OCI-M1 (cell line): ENCODE measurements at places on chromosomes 5 and 9.
A peak's percentile ranks its signal among the peaks of the same experiment; 100 is the strongest.

DNA sequence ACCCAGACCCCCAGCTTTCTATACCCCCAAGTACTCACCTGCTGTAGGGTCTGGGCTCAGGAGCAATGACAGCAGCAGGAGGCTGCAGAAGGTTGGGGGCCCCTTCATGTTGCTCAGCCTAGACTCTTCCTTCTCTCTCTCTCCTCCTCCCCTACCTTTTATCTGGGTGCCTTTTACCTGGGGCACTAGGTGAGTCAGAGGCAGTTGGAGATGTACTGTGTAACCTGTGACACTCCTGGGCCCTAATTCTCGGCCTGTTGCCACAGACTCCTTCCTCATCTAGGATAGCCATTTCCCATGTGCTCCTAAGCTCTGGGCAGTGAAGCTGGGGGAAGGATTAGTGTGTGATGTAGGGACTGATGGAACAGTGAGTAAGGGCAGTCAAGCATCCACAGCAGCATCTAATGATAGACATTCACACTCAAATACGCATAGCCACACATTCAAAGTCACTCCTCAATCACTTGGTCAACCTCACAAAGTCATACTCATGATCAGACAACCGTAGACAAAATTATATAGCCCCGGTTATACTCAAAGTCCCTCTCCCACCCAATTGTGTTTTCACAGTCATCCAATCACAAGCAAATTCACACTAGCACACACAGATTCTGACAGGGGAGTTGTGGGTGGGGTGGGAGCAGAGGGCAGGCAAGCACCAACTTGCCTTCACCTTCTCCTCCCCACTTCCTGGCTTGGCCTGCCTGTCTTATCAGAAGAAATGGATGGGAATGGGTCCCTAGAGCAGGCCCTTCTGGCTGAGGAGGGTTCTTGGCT lies at the start of gene CCL27:
Gene CCL27 (minus strand): TSS at position 132 of the 777 bp plus-strand sequence. CDS start 24 bp downstream, at position 108.
- no peak for DNase-seq

DNA sequence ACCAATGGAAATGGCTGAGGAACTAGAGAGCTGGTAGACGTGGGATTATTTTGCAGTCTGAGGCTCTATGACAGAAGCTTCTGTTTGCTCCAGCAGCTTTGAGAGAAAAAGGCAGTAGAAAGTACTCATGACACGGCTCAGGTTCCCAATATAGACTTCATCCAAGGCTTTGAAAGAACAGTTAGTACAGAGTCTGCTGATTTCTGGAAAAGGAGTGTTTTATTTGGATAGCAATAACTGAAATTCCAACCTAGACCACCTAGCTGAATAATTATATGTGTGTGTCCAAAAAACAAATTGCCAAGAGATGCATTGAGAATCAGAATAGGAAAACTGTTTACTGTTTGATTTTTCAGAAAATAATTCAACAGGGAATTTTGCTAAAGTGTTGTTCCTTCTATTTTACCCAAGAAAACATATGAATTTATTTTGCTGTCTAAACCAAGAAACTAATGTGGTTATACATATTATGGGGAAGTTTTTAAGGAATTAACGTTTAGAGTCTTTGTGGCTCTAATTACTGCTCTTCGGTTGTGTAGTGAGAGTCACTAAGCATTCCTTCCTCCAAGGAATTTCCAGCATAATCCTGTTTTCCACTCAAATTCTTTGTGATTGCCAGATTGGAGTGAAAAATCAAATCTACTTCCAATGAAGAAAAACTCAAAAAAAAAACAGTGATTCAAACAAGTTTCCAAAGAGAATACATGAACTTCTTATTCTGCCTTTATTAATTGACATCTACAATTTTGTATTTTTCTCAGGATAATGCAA lies 18.1 kb upstream of the MTX3 start:
- no peak for DNase-seq

DNA sequence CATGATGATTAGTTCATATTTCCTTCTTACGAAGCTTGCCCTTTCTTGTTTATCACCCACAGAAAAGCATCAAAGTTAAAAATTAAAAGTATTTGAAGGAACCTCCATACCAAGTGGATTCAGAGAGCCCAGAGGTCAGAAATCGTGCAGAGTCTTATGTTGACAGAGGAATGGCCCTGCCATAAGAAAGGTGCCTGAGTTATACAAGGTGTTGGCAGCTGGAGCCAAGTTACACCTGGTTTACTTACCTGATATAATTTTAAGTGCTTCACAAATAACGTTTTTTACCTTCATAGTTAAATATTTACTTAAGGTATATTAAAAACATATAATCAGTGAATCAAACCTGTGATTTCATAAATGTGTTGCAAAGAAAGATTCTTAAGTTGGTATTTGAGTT lies 42.3 kb upstream of the DHFR start:
- no peak for DNase-seq

GRCh38 chr5:61366497-61367240 lies 34.6 kb downstream of the ZSWIM6 start:
- DNase-seq, result no peak

- DNase-seq, result peak; percentile 94
Measured at GRCh38 chr5:163915481-163915961, 410.1 kb downstream of the MAT2B start.

DNA sequence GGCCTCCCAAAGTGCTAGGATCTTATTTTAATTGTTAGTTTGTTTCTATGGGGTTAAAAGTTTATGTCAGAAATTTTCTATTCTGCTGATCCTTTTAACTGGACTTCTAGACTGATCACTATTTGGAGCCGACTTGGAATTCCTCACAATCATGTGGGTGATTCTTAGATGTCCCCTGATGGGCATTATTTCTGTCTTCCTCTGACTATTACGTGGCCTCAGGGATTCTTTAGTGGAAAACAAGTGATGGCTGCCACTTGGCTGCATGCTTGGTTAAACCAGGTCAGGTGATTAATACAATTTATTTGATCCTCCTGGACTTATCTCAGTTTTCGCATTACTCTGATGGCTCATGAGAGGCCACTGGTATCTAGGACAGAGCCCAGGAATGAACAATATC lies 32.2 kb upstream of the OR2S2 start:
- no peak for DNase-seq

GRCh38 chr9:131982671-131983239 lies 96.9 kb downstream of the MED27 start:
- DNase-seq, result no peak

DNA sequence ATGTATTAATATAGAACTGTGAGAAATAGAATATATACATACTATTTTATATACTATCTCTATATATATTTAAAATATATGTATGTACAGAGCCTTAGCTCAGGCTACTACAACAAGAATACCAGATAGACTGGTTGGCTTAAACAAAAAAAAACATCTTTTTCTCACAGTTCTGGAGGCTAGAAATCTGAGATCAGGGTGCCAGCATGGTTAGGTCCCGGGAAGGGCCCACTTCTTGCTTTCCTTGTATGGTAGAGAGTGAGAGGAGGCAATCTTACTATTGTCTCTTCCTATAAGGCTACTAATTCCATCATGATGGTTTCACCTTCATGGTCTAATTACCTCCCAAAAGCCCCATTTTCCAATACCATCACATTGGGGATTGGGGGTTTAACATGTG lies 613.0 kb downstream of the ZNF608 start:
- DNase-seq, result no peak

GRCh38 chr9:128416014-128416413 lies 4.6 kb upstream of the CERCAM start:
- no peak for DNase-seq

DNA sequence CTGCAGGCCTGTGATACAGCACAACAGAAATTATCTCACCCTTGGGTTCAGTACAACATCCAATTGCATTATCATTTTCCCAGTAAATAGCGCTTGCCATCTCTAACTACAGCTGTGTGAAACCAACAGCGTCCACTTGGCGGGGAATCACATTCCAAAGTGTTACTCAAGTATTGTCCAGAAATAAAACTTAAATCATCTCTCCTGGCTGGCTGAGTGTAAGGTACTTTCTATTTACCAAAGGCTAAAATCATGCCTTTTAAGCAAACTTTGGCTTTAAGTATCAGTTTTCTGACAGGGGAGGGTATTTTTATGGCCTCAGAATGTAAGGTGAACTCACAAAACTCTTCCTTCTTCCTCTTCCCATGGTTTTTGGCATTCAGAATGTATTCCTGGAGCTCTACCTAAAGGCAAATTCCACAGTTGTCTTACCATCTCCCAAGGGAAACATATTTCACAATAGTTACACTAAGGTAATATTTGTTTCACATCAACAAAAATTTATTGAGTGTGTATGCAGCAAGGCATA lies 205.6 kb upstream of the MPDZ start:
- no peak for DNase-seq

DNA sequence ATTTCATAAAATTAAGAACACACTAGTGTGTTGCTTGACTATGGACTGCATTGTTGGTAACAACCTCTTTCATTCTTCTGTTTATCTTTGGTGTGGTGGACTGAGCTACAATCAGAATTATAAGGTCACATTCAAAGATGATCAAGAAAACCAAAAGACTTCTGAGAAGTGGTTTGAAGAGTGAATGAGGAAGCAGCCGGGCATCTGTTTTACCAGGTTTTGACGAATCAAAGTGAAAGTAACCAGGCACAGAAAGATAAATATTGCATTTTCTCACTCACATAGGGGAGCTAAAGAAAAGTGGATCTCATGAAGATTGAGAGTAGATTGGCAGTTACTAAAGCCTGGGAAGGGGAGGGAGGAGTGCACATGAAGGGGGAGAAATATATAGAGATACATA lies 589.1 kb downstream of the ZNF608 start:
- DNase-seq, result peak; percentile 39

DNA sequence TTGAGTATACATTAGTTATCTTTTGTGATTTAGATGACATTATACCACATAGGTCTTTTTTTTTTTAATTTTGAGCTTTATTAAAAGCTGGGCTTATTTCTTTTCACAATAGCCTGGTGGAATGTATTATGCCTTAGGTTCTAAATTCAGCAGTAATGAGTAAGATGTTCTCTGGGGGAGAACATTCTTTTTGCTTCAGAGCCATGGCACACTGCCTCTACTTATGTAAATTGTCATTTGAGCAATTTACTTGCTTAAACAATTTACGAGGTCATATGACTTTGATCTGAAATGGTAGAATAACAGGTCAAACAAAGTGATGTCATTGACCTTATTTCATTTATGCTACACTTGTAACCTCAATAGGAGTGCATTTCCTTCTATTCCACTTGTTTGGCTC lies 154.2 kb downstream of the FOCAD start:
- DNase-seq, result no peak

GRCh38 chr9:2319421-2319820 lies 302.2 kb upstream of the VLDLR start:
- DNase-seq, result no peak

DNA sequence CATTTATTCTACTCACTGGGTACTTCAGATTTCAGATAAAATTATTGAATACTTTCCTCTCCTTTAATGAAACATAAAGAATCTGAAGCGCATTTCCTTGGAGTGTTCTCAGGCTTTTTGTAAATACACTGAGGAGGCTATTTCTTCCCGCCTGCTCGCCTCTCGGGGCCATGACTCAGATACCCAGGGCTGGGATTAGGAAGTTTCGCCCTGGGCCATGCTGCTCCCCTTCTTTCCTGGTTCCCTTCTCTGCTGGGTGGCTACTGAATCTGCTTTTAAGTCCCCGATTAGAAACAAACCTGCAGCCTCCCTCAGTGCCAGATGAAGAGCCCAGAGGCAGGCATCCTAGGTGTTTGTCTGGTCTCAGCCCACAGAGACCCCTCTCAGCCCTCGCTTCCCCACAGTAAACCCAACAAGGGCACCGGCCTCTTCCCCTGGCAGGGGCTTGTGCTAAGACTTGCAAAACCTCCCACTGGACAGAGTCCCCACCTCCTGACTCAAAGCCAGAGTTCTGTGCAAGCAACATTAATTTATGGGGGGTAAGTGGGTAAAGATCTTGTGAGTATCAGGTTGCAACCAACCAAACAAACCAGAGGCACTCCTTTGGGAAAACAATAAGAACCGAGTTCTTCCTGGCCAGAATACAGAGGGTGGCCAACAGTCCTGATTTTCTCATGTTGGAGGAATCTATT lies 30.7 kb upstream of the IRX1 start:
- DNase-seq, result no peak

DNA sequence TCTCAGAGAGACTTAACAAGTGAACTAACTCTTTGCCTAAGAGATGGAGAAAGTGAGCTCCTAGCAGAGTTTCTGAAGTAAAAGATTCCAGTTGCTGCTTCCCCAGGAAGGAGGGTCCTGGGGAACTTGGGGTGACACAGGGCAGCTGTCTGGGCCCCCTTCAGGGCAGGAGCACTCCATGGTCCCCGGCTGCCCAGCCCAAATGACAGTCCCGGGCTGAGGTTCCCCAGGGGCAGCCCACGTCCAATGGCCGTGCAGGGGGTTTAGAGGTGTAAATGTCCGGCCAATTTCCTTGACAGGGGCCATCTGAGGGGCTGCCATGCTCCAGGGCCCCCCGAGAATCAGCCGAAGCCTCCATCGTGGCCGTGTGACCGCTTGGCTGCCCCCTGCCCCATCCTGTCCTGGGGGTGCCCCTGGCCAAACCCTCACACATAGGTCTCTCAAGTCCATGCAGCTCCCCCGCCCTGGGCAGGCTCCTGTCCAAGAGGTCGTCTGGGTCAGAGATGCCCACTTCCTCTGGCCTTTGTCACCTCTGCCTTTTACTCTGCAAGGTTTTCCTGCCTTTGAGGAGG lies 5.5 kb upstream of the PPP1R26 start:
- DNase-seq, result no peak

DNA sequence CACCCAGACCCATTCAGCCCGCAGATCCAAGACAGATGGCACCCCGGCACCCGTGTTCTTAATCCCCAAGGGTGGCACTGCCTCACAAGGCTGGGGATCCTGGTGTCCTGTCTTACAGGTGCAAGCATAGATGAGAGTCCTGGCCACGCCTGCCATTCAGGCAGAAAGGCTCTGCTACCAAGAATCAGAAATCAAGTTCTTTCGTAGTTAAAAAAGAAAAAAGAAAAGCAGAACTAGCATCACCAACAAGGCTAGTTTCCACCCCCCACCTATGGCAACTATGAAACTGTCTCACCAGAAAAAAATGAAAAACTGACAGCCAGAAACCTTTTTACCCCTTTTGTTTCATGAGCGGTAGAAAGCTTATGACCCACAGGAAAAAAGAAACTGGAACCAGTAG lies 170.4 kb downstream of the SYK start:
- no peak for DNase-seq

DNA sequence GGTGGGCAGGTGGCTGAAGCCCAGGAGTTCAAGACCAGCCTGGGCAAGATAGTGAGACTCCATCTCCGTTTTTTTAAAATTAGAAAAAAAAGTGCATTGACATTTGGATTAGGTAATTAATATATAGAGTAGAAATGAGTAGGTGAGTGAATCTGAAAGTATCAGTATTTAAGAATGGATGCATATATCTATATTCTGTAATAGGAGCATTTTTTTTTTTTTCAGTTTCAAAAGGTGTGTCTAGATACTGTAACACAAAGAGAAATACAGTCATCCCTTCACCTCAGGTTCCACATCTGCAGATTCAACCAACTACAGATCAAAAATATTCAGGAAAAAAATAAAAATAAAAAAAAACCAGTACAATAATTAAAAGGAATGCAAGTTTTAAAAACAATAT lies 50.8 kb downstream of the RBM27 start:
- no peak for DNase-seq
